ENCODE measurements at places on chromosomes 4 and X.
A peak's percentile ranks its signal among the peaks of the same experiment; 100 is the strongest.

- DNase-seq = no peak
Measured at GRCh38 chr4:25427871-25428270, 50.8 kb downstream of the ANAPC4 start.

DNA sequence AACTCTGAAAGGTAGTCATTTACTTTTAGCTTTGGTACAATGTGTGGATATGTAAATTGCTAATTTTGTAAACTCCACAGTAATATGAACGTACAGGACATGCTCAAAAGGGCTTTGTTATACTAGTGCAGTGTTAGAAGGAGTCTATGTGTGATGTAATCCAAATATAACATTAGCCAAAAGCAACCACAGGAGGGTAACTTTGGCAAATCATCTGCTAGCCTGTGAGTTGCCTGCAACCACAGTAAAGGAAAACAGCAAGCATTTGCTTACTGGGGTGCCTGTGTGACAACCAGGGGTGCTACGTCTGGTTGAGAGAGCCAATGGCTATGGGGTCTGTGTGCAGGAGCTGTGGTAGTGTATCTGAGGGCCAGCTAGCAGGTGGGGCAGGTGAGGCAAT lies 245.8 kb downstream of the ADAMTS3 start:
- no peak for DNase-seq

DNA sequence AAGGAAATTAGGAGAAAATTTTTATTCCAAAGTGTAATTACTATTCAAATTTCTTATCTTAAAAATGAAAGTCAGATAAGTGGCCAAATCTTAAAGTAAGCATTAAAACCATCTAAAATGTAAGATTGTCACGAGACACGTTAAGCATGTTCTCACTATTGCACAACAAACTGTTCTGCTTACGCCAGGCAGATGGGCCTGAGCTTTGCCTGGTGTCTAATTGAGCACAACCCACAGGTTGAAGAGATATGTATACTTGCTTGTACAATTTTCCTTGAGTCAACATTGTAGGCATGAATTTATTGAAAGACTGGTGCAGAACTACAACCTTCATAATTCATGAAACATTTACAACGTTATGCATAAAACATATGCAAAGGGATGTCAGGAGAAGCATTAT lies 3.9 kb downstream of the RNF128 start:
- no peak for DNase-seq

- no peak for DNase-seq
Measured at GRCh38 chr4:15005474-15006115, 3.3 kb downstream of the CPEB2 start.

- DNase-seq = peak; percentile 66
Measured at GRCh38 chr4:94274912-94275311, 67.2 kb downstream of the SMARCAD1 start.

Measured in fibroblast of mammary gland (primary cell).